ENCODE measurements at places on chromosomes 12 and 14. TPM values are rescaled to one million over a fixed set of nuclear protein-coding genes. Genes with fewer than 3 reads are reported as not detected.

DPF3 gene
- total RNA-seq = 8.9 TPM

TESPA1 gene
- total RNA-seq = not detected

DTX1 gene
- 0.15 TPM for total RNA-seq

EGLN3 gene
- total RNA-seq = 1.3 TPM

TSHR gene
- not detected for total RNA-seq

SLC17A8 gene
- not detected for total RNA-seq

OAS2 gene
- total RNA-seq = 4.0 TPM

SVOP gene
- not detected for total RNA-seq

ESYT1 gene
- 173 TPM for total RNA-seq

ITGB7 gene
- 0.15 TPM for total RNA-seq

ESRRB gene
- total RNA-seq = not detected

TMEM117 gene
- total RNA-seq = 6.7 TPM

KERA gene
- total RNA-seq = not detected

CRADD gene
- total RNA-seq = 11.5 TPM

SOX5 gene
- total RNA-seq = 0.15 TPM

CTDSP2 gene
- total RNA-seq = 198 TPM

PAPLN gene
- 2.4 TPM for total RNA-seq

PTPRO gene
- total RNA-seq = 1.2 TPM

C12orf54 gene
- not detected for total RNA-seq
